ENCODE measurements at places on chromosomes 5 and 9.

- no peak for DNase-seq
Observed at GRCh38 chr9:15541872-15542271, 11.0 kb upstream of the CCDC171 start.

GRCh38 chr9:99850736-99851499, 29.2 kb downstream of the NR4A3 start:
- no peak for DNase-seq

- no peak for DNase-seq
Observed at GRCh38 chr9:93633492-93634221, 57.3 kb downstream of the PHF2 start.

GRCh38 chr5:91293131-91293530, 90.0 kb downstream of the ARRDC3 start:
- DNase-seq = peak; percentile 69

DNA sequence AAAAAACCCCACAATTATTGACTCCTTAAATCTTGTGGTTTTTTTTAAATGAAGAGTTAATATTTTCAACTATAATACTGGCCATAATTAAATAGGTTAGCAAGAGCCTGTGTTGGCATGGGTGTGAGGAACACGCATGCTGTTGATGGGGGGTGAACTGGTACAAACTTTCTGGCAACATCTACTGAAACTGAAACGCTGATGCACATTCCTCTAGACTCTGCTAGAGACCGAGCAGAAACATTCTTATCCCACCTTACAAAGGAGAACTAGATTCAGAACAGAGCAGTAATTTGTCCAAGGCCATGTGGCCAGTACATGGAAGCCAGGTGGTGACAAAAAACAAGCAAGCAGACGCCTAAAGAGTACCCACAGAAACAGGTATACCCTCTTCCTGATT, 2.4 kb downstream of the BICD2 start:
- DNase-seq = no peak

DNA sequence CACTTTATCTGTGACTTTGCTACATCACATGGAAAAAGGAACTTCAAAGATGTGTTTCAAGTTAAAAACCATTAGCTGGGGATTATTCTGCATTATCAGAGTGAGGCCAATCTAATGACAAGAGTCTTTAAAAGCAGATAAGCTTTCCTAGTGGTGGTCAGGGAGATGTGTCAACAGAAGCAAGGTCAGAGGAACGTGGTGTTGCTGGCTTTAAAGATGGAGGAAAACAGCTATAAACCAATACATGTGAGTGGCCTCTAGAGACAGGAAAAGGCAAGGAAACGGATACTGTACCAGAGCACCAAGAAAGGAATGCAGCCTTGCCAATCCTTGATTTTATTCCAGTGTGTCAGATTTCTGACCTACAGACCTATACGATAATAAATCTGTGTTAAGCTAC, 204.2 kb downstream of the TAF11L14 start:
- DNase-seq = no peak

- no peak for DNase-seq
Observed at GRCh38 chr5:116778032-116778431, 203.4 kb upstream of the SEMA6A start.

DNA sequence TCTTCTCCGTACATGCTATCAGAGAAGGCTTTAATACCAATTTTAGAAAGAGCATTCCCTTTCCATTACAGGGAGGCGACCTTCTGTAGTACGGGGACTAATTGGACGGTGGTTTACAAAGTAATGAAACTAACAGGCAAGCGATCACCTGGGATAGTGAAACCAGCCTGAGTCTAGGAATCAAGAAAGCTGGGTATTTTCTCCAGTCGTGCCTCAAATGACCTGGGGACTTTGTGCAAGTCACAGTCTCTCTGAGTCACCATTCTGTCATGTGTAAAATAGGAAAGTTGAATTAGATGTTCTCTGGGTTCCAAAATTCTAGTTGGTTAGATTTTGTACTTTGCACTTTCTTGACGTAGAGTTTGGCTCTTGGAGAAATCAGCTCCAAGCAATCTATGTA, 22.7 kb upstream of the SSBP2 start:
- DNase-seq = no peak

- DNase-seq = no peak
Observed at GRCh38 chr5:180623411-180623834, 26.0 kb downstream of the FLT4 start.

- DNase-seq = no peak
Observed at GRCh38 chr5:6838736-6839135, 125.5 kb downstream of the TENT4A start.

DNA sequence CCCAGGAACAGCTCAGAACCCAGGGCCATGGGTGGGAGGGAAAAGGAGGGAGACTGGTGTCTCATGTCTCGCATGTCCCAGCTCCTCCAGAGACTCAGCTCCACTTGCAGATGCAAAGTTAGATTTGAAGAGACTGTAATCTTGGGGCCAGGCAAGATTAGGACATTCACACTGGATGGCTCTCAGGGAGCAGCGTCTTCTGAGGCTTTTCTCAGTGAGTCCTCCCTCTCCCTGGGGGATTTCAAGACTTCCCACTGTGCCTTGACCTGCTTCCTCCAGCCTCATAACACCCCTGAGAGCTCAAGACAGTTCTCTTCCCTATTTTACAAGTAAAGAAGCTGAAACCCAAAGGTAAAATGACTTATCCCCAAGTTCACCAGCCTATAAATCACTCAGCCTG, 10.5 kb upstream of the TCOF1 start:
- no peak for DNase-seq

- DNase-seq = no peak
Observed at GRCh38 chr5:68673106-68673822, 420.6 kb upstream of the SLC30A5 start.

GRCh38 chr9:95307538-95307937, 10.0 kb downstream of the FANCC start:
- DNase-seq = no peak

DNA sequence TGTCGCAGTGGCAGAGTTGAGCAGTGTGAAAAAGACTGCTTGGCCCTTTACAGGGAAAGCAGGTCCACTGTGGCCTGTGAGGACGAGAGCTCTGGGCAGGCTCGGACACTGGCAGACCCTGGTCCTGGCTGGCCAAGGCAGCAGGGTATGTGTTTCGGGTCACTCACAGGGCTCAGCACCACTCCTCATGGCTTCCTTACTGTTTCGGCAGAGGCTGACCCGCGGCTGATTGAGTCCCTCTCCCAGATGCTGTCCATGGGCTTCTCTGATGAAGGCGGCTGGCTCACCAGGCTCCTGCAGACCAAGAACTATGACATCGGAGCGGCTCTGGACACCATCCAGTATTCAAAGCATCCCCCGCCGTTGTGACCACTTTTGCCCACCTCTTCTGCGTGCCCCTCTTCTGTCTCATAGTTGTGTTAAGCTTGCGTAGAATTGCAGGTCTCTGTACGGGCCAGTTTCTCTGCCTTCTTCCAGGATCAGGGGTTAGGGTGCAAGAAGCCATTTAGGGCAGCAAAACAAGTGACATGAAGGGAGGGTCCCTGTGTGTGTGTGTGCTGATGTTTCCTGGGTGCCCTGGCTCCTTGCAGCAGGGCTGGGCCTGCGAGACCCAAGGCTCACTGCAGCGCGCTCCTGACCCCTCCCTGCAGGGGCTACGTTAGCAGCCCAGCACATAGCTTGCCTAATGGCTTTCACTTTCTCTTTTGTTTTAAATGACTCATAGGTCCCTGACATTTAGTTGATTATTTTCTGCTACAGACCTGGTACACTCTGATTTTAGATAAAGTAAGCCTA, 15.7 kb downstream of the SQSTM1 start:
- DNase-seq = no peak

GRCh38 chr5:114153833-114154232, 208.0 kb upstream of the KCNN2 start:
- DNase-seq = no peak

DNA sequence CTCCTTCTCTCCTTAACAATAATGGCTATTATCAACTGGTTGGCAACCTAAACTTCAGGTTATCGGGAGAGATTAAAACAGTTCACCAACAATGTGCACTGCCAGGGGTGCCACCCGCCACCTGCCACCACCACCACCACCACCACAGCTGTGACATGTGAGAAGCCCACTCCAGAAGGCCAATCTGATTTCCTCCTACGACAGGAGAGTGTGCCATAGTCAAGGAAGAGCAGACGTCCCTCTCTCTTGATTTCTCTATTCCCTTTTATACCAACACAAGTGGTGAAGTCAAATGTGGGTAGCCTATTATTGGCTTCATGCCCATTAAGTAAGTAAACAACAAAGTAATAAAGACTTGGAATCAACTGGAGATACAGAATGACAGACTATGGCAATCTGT, 22.4 kb downstream of the GNAQ start:
- DNase-seq = no peak

DNA sequence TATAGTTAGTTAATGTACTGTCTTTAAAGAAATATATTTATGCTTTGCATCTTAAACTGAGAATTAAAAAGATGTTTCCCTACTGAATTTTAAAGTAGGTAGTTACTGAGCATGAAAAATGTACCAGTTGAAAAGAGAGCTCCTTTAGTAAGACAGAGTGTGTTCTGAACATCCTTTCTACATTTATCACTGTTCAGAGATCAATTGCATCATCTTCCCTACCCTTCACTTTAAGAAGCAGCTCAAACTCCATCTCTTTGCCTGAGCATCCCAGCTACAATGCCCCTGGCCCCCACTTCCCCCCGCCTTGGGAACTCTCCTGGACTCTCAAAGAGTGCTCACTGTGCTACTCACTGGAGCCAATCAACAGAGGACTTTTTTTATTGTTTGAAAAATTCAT, 164.7 kb downstream of the GNAQ start:
- DNase-seq = no peak

DNA sequence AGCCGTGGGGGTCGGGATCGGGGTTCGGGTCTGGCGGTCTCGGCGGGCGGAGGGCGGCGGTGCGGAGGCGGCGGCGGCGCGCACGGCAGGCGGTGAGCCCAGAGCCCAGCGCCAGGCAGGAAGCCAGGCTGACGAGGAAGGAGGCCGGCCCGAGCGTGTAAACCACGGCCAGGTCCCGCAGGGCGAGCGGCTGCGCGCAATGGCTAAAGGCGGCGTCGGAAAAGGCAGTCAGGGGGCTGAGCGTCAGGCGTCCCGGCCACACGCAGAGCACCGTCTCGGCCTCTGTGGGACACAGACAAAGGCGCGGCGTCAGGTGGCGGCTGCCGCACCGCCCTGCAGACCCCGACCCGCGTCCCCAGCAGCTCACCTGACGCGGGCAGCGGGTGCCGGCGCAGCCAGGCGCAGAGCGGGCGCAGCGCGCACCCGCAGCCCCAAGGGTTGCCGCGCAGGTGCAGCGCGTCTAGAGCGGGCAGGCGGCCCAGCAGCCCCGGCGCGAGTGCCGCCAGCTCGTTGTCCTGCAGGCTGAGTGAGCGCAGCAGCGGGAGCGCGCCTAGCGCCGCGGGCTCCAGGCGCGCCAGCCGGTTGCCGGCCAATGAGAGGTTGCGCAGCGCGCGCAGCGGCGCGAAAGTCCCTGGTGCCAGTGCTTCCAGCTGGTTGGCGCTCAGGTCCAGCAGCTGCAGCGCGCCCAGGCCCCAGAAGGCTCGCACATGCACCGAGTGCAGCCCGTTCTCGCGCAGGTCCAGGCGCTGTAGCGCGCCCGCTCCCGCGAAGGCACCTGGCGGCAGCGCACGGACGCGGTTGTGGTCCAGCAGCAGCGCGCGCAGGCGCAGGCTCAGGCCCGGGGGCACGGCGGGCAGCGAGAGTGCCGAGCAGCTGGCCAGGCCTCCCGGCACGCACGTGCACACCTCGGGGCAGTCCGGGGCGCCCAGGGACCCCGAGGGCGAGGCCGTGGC, 671 bp downstream of the LRRC26 start:
- peak; percentile 56 for DNase-seq

DNA sequence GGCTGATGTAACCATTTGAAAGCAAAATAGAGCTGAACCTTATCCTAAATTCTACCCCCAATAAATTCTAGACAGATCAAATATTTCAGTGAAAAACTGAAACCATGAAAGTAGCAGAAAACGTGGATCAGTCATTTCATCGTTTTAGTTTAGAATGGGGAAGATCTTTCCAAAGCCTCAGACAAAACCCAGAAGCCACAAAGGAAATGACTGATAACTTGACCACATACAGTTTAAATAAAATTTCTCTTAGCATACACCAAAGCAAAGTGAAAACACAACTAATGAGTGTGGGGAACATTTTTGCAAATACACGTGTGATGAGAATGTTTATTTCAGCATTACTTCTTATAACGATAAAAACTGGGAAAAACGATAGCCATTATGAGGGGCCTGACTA, 284.8 kb downstream of the ADGRV1 start:
- no peak for DNase-seq

DNA sequence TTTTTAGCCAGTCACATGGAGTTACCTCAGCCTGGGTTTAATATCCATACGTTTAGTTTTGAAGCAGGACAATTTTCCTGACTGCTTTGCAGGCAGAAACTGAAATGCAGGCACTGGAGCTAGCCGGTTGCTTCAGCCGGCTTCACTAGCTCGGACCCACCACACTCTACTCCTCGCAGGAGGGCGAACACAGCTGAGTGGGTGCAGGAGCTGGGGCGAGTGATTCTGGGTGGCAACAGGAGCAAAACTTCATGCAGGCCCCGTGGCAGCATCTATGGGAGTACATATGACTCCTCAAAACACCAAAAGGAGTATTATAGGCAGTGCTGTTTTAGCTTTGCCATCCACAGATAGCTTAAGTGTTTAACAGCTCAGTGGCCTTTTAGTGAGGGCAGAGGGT, 1211.8 kb upstream of the NUDT12 start:
- DNase-seq = no peak

All from MG63 (cell line).